ENCODE measurements at places on chromosomes 16 and 17.

DNA sequence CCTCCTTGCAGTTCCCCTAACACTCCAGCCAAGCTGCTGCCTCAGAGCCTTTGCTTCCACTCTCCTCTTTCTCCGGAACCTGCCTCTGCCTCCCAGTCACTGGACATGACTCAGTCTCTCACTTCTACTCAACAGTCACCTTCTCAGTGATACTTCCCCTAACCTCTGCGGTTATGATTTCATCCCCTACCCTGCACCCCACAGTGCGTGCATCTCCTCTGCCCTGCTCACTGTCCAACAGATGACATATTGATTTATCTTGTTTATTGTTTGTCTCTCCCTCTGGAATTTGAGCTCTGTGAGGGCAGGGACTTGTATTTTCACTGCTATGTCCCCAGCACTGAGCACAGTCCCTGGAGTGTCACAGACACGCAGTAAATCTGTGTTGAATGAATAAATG, 100.7 kb downstream of the CYLD start:
- no peak for DNase-seq

DNA sequence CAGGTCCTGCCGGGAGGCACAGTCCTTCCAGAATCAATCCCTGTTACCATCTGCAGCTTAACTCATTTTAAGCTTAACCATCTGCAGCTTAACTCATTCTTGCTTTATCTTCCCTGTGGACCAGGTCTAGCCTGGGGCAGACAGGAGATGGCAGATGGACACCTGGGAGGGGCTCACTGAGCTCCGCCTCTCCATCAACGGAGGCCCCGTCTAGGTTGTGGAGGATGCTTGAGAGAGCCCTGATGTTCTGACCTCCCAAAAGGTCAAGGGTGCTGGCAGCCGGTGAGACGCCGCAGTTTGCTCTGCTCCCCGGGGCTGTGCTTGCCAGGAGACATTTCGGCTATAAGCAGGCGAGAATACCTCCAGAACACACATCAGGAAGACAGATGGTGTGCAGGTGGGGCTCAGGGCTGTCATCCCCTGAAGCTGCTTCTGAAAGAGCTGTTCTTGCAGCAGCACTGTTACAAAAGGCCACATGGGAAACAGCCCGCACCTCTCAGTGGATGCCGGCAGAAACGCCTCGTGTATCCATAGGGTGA, 41.3 kb downstream of the BAIAP2 start:
- DNase-seq: no peak

- DNase-seq: no peak
Measured at GRCh38 chr16:74521691-74522090, 85.2 kb downstream of the GLG1 start.

- DNase-seq: no peak
Measured at GRCh38 chr17:66963909-66964771, at the start of gene CACNG4. CACNG4 (plus strand) TSS chr17:66964707; CDS start chr17:66964912, 205 bp downstream.

DNA sequence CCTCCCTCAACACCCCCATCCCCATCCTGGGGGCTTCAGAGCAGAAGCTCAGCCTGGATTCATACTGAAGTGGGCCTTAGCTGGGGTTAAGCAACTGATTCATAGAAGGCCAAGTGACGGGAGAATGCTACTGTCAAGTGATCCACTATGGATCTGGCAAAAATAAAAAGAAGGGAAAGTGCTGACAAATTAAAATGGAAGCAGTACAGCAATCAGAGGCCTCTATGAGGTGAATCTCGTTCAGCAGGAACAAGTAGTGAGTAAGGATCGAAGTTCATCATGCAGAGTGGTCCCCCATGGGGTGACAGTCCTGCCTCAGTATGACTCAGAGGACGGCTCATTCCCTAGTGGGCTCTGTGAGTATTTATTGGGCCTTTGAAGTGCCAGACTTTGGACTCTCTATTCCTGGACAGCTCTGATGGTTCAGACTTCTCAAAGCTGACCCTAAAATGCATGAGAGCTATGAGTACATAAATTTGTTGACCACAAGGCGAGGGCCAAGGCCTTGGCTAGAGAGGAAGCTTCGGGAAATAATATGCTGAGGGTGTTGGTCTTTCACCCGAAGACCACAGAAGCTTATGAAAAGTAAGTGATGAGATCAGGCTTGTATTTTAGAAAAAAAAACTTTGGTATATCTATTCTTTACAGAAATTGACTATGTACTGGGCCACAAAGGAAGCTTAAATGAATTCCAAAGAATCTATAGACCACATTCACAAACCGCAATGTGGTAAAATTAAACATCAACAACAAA, 5.3 kb upstream of the NSMCE1 start:
- no peak for DNase-seq

- DNase-seq: no peak
Measured at GRCh38 chr16:6447021-6447790, 885.4 kb upstream of the RBFOX1 start.

DNA sequence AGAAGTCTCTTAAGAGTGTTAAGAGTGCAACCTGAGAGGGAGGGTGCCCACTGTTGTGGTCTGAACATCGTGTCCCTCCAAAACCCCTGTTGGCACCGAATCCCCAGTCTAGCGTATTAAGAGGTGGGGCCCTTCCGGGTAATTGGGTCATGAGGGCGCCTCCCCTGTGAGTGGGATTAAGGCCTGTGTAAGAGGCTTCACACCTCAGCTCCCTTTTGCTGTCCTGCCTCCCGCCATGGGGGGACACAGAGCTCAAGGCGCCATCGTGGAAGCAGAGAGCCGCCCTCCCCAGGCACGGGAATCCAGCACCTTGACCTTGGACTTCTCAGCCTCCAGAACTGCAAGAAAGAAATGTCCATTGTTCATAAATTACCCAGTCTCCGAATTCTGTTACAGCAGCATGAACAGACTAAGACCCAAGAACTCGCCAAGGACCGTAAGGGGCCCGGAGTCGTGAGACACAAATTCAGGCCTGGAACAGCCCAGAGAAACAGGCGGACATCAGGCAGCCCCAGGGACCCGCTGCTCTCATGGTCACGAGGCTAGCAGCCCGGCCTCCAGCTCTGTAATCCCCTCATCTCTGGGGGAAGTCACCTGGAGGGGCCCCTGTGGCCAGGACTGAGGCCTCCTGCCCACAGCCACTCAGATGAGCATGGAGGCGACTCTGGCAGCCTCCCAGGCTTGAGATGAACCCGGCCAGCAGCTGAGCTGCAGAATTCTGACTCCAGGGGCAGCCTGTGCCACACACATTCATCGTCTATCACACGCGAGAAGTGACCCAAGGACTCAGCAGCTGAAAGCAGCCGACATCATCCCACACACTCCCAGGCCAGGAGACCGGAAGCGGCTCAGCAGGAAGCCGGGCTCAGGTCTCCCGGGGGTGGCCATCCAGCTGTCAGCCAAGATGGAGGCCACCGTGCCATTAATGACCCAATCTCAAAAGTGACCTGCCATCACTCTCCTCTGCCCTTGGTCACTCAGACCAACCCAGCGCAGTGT, 12.8 kb upstream of the CHMP6 start:
- DNase-seq: no peak

- DNase-seq: no peak
Measured at GRCh38 chr17:81341516-81342268, 46.6 kb upstream of the SLC38A10 start.

GRCh38 chr17:46943501-46944393, 20.8 kb downstream of the GOSR2 start:
- no peak for DNase-seq

DNA sequence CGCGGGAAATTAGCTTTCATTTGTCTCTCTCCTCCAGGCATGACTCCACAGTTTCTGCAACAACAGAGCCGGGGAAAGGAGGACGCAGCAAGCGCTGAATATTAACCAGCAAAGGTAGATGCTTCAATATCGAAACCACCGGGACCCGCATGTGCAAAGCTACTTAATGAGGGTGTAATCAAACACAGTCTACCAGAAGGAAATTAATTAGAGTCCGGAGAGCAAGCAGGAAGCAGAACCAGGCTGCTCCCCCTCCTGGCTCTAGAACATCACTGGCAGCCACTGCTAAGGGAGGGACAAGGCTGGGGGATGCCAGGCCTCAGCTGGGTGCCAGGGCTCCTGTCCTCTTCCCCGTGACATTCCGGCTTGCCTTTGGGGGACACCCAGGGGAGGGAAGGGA, 21.7 kb downstream of the LRRC75A start:
- no peak for DNase-seq

- DNase-seq: no peak
Measured at GRCh38 chr17:57442914-57443571, 186.7 kb downstream of the MSI2 start.

DNA sequence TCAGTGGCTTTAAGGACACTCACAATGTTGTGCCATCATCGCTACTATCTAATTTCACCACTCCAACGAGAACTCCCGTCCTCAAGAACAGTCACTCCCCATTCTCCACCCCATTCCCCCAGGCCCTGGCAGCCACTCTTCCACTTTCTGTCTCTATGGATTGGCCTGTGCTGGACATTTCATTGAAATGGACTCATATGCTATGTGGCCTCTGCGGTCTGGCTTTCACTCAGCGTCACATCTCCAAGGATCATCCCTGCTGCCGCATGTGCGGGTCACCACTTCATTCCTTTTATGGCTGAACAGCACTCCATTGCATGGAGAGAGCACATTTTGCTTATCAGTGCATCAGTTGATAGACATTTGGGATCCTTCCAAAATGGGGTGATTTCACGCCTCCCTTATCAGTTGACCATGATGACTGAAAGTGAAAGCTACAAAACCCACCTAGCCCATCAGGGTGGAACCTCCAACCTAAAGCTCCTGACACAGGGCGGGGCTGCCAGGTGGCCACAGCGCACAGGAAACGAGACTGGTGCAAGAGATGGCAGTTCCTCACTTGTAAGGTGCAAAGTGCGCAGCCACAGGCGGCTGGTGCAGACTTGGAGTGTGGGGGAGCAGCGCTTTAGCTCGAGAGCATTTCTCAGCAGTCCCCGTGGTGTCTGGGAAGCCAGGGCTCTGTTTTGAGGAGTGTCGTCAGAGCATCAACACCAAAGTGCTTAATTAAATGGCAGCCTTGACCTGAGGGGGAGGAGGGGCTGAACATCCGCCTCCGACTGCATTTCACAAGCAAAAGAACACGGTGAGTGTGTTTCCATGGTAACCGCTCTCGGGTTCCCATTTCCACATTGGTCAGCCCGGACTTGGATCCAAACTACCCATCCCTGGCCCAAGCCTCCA, 23.8 kb downstream of the COTL1 start:
- DNase-seq: no peak

DNA sequence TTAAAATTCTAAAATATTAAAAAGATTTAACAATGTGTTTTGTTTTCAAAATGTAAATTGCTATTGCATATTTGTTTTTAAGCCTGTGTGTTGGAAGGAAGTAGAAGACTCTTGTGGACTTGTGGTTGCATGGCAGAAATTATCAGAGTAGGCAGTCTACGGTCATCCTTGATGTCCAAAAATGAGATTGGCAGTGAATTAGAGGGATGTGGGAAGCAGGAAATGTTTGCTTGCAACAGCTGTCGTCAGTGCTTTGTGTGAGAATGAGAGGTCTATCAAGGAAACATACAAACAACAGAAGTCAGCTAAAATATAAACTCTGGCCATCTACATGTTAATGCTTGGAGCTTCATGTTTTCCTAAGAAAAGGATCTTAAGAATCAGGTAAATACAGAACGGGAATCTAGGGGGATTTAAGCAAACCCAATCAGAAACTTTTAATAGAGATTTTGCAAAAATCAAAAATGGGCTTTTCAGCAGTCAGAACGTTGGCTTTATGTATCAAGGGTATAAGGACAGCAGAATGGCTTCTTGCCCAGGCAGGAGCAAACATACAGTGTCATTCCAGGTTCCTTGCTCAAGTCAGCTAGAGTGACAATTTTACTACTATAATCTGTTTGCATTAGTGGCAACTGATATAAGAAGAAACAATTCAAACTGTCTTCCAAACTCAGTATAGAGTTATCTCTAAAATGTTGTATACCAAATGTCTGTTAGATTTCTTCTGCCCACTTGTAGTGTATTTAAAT, 196.7 kb downstream of the CYB561 start:
- no peak for DNase-seq

DNA sequence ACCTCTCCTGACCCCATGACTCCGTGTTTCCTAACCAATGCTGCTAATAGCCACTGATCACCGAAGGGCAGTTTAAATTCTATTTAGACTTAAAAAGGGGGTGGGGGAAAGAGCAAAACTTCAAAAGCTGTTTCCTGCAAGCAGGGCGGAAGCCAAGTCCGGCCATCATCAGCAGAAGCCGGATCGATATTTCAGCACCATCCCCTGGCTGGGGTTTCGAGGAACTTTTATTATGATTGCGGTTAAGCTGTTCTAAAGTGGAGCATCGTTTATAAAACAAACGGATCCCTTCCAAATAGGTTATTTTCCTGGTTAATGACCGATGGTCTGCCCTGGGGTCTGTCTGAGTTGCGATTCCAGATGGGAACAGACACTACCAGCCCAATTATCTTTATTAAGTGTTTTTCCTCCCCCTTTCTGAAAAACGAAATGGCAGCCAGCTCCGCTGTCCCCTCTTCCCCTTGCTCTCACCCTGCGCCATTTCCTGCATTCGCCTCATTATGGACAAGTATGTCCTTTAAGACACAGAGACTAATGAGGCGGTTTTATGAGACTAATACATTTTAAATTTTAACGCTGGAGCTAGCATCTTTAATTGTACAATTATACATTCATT, 76.1 kb upstream of the IRX3 start:
- no peak for DNase-seq

- no peak for DNase-seq
Measured at GRCh38 chr16:78783570-78784079, 684.2 kb downstream of the WWOX start.

Measured in forelimb muscle (tissue), 1 donor.